Inflammatory macrophage (primary cell): ENCODE measurements at places on chromosomes 12 and 14.
A peak's percentile ranks its signal among the peaks of the same experiment; 100 is the strongest.

- DNase-seq: no peak
Observed at GRCh38 chr14:54220071-54220703, 176.6 kb upstream of the CDKN3 start.

GRCh38 chr14:93744176-93744575, 44.1 kb downstream of the PRIMA1 start:
- DNase-seq: no peak

DNA sequence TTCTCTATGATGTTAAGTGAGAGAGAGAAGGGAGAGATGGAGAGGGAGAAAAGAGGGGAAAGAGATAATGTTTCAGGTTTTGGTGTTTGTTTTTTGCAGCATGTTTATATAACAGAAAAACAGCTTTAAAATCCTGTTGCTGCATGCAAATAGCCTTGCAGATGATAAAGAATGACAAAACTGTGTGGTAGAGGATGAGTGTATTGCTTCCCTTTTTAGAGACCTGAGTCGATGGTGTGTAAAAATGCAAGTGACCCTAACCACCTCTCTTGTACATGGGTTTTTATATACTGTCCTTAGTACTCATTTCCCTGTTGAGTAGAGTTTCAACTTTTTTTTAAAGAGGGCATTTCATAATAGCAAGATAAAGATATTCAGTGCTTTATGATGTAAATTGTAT, 249.1 kb downstream of the AKAP6 start:
- no peak for DNase-seq

GRCh38 chr12:94762943-94763342, 112.6 kb upstream of the TMCC3 start:
- DNase-seq: no peak

DNA sequence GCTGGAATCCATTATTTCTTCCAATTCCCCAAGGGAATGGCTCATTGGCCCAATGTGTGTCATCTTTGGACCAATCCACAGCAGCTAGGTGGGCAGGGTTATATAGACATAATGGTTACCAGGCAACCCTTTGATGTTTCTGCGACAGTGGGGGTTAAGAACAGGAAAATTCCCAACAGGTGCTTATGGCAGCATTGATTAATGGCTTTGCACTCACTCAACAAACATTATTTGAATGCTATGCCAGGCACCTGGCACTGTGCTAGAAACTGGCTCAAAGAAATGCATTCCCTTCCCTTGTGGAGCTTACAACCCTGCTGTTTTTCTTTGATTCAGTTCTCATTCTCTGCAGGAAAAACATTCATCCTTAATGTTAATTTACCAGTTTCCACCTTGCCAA, 1221.0 kb downstream of the AACS start:
- no peak for DNase-seq

DNA sequence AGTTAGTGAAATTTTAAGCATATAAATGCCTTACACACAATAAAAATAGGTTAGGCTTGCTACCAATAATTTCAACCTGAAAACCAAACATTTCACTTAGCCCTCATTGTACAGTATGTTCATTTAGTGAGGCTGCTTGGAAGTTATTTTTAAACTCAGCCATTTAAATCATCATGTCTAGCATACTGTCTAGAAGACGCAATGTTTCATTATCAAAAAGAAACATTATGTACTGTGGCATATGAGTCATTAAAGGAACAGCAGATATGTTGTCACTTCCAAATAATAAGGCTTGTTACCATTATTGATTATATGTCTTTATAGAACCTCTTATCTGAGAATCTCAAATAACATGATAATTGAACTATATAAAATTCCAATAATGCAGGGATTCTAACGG, 304.7 kb downstream of the RMST start:
- no peak for DNase-seq

- no peak for DNase-seq
Observed at GRCh38 chr12:124130691-124131591, 157.9 kb downstream of the ZNF664 start.

- peak; percentile 81 for DNase-seq
Observed at GRCh38 chr14:21084998-21085853, 13.2 kb downstream of the ZNF219 start.

DNA sequence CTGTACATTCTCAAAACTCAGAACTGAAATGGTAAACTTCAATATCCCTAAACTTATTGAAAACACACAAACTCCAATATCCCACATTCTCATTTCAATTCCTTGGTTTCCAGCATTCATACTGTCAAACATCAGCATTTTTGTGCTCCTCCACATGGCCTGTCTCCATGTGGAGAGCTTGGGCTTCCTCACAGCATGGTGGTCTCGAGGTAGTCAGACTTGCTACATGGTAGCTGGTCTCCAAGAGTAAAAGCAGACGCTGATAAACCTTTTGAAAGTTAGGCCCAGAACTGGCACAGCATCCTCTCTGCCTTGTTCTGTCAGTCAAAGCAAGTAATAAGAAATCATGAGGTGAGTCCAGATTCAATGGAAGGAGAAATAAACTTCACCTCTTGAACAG, 70.5 kb downstream of the VCPKMT start:
- DNase-seq: no peak

- DNase-seq: no peak
Observed at GRCh38 chr14:81562818-81563217, 29.2 kb upstream of the SEL1L start.

DNA sequence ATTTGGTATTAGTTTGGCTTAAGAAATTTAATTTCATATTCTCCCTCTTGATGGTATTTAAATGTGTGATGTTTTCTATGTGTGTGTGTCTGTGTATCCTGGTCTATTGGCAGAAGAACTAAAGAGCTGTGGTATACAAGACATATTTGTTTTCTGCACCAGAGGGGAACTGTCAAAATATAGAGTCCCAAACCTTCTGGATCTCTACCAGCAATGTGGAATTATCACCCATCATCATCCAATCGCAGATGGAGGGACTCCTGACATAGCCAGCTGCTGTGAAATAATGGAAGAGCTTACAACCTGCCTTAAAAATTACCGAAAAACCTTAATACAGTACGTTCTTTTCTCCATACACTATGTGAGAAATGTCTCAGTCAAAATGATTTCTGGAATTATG, 14.6 kb downstream of the CDKN3 start:
- DNase-seq: no peak

DNA sequence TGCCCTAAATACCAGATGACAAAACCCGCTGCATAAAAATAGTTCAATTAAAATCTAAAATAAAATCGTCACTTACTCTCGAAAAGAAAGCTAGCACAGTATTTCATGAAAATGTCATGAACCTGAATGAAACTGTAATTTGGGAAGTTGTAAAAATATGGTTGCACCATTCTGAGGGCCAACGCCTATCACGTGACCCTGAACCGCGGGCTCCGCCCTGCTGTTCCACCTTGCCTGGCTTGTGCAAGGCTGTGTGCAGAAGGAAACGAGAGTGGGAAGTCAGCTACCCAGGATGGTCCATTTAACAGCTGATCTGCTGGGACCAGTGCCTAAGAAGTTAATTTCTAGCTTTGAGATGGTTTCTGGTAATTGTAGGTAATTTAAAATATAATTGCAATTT, 91.7 kb upstream of the BMP4 start:
- peak; percentile 40 for DNase-seq

DNA sequence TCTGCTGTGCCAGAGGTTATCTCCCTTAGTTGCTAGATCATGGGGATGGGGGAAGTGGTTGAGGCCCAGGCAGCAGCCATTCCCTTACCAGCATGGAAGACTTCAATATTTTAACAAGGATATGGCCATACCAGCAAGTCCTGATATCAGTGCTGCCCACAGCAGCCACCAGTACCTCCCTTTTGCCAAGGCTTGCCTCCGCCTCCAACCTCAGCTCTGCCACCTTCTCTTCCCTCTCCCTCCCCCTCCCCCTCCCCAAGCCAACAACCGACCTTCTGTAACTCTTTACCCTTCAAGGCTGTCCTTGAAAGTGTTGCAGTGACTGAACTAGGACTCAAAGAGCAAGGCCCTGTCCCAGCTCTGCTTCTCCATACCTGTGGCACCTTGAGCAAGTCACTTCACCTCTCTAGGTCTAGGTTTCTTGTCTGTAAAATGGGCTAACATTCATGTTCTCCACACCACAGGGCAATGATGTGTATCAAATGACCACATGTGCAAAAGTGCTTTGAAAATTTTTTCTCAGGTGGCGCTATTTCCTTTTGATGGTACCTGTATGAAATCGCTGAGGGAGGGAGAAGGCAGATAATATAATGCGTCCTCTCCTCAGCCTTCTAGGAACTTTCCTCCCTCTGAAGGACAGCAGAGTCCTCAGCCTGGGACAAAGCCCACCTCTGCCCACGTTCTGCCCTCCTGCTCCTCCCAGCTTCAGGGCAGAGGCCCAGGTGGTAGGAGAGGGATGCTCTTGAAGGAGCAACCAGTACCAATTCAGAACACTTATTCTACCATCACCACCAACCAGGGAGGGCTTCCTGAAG, 14.7 kb downstream of the PLEKHG6 start:
- DNase-seq: no peak

GRCh38 chr12:89016970-89017778, 335.1 kb downstream of the DUSP6 start:
- peak; percentile 66 for DNase-seq

DNA sequence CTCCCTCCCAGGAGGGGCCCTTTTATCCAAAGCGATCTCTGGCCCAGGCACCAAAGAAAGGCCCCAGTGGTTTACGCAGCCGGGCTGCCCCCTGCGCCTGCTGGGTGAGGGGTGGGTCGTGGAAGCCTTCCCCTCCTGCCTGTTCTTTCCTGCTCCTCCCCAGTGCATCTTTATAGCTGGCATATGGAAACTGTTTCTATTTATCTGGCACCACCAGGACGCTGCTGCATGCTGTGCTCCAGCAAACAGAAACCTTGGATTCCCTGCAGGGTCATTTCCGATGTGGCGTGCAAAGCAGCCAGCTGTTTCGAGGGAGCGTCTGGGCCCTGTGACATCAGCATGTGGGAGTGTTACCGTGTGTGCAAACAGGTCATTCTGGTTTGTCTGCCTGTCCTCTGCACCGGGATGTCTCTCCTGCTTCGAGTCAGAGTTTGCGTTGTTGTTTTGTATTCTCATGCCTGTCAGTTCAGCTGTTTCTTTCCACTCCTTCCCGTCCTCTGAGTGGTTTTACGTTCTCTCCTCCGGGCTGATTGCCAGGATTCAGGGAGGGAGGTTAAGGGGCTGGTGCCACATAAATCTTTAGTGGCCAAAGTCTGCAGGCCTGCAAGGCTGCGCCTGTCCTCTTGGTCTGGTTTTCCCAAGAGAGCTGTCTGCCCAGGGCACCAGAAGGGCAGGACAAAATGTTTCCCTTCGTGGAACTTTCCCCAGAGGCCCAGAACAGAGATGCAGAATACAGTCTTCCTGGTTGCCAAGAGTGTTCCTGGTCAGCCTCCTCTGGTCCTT, 24.6 kb downstream of the TPCN1 start:
- no peak for DNase-seq

DNA sequence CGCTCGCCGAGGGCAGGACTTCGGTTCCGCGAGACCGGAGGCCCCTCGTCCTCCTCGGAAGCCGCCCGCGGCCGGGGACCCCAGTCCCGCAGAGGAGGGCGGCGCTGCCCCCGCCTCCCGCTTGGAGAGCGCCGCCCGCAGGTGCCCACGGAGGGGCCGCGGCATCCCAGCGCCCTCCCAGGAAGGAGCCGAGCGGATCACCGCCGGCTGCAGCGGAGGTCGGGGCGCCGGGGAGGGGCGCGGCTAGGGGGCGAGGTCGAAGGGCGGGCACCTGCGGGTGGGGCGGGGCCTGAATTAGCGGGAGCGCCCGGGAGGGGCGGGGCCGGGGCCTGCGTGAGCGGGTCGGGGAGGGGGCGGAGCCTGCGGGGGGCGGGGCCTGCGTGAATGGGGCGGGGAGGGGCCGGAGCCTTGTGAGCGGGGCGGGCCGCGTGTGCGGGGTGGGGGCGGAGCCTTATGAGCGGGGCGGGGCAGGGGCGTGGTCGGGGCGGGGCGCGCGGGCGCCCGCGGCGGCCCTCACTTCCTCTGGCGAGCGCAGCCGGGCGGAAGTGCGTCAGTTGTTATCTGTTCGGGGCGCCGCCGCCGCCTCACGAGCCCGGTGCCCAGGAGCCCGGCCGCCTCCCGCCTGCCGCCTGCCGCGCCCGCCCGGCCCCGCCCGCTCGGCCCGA, at the start of gene FBRSL1:
FBRSL1 (plus strand) TSS at position 550 of the 665 bp plus-strand sequence.
- peak; percentile 93 for DNase-seq

DNA sequence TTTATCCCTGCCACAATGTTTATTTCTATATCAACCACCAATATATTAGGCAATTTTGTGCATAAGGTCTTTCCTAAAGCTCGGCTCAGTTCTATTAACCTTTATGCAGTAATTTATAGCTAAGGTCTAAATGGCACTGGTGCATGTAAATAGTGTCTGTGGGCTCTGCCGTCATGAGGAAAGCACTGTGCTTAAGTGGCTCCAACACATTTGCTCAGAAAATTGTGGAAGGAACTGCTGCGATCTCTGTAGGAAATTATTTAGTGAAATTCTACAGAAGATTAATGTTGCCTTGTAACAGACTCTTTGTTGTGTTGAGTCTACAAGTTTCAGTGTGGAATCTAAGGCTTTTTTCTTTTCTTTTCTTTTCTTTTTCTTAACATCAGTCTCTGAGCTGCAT, 54.0 kb upstream of the EGLN3 start:
- no peak for DNase-seq

DNA sequence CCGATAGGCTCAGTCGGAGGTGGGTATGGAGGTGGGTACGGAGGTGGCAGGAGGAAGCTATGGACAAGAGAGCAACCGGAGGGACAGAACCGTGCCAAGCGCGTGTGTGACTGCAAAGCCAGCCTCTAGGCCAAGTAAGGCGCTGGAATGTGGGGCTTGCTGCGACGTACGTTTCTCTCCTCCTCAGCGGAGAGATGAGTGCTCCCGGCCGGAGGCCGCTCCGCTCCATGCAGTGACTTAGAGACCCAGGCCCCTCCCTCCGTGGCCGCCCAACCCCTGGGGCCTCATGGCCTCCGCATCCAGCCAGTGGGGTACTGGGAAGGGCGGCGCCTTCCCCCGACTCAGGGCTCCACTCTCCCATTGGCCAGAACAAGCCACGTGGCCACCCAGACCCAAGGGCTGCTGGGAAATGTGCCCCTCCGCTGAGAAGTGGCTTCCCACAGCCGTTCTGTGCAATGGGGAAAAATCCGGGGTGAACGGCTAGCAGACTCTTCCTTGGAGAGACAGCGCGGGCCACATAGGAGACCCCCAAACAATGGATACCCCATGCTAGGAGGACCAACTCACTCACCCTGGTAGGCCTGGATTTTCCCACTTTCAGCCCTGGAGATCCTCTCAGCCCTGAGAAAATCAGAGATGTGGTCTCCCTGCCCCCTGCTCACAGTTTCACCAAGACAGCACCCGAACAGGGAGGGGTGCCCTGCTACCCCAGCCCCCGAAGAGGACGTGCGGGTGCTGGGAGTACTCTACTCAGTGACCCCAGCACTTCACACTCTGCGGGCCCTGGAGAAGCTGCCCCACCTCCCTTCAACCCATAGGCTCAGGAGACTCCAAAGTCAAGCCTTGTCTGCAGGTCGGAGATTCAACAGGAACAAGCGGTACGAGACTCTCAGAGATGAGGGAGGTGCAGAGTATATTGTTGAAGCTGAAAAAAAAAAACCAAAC, 66.7 kb downstream of the RIMBP2 start:
- DNase-seq: no peak

DNA sequence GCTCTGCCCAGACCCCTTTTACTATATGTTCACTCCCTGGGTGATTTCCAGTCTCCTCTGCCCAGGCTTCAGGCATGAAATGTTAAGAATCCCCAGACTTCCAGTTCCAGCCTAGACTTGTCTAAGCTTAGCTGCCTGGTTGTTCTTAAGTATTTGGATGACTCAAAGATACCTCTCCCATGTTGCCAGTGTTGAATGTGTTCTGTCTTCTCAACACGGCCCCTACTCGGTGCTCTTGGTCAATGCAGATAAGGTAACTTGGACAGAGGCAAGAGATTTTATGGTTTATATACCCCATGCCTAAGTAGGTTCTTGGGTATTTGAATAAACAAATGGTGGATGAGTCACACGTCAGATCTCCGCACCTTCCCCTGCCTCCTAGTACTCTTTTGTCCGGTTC, 13.6 kb downstream of the PIWIL1 start:
- no peak for DNase-seq
